ENCODE measurements at places on chromosomes 3 and 15.

GRCh38 chr3:46895761-46896160, 18.2 kb downstream of the PTH1R start:
- DNase-seq, result no peak

DNA sequence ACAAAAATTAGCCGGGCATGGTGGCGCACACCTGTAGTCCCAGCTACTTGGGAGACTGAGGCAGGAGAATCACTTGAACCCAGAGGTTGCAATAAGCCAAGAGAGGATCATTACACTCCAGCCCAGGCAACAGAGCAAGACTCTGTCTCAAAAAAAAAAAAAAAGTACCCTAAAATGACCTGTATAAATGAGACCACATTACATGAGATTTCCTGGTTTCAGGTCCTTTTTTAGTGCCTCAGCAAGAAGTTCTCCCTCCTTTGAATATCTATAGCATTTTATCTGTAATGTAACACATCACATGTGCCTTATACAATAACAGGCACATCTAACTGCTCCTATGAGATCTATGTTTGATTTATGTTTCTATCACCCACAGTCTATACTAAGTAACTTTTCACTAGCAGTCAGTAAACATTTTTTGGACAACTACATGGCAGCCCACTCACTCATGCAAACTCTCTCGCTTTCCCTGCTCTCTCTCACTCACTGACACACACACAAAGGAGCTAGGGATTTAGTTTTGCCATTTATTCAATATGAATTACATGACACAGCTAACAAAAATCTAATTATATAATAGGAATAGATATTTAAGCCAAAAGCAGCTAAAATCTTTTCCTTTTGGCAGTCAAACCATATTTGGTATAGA, 34.1 kb downstream of the ADAM10 start:
- no peak for DNase-seq

DNA sequence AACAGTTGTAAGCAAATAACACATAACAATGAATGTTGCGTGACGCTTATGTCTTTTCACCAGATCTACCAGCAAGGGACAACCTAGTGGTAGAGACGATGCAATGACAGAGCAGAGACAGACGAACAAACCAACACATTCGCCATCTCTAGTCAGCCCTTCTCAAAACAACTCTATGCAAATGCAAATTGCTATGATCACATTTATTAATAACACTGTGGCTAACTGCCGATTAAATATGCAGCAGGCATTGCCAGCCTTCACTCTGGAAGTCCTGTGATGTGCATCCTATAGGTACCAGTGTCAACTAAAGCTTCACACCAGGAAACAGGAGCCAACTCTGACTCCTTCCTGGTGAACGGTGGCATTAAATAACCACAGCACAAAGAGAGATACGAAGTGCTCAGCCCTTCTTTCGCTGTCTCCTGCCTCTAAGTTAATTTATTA, 94.2 kb downstream of the FOXP1 start:
- no peak for DNase-seq

DNA sequence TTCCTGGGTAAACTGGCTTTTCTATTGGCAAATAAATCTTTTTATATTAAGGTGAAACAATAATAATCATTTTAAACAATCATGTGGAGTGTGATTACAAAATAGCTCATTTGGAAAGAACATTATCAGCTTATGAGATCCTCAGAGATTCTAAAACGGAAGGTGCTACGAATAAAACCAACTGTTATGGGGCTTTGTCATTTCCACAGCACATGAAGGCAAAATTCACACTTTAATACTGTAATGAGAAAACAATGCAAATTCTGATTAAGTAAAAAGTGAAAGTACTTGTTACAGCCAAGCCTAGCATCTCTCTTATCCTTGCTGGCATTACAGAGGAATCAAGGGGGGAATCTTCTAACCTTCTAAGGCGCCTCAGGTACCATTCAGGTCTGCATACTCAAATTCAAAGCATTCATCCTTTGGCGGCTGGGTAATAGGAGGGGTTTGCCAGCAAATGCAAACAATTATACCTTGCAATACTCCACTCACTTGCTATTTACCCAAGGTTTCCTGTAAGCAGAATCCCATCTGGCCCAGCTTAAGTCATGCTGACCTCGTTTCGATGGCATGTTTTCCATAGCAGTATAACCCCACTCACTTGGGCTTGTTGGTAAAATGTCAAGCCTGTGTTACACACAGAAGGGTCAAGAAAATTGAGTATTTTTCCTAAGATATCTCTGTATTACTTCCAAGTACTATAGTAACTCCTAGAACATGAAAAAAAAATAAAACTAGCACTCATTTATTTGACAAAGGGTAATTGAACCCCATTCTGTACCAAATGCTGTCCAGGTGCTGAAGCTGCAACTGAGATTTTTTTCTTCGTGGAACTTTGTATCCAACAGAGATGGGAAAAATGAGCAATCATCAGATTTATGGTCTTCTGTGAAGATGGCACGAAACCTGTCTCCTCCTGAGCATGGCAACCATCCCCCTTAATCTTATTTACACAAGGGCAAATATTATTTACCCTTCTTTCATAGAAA, 183.7 kb upstream of the LMCD1 start:
- DNase-seq, result peak; percentile 40

- DNase-seq, result peak; percentile 76
These were observed 9.5 kb upstream of the TRIM69 start for GRCh38 chr15:44726568-44727484.

DNA sequence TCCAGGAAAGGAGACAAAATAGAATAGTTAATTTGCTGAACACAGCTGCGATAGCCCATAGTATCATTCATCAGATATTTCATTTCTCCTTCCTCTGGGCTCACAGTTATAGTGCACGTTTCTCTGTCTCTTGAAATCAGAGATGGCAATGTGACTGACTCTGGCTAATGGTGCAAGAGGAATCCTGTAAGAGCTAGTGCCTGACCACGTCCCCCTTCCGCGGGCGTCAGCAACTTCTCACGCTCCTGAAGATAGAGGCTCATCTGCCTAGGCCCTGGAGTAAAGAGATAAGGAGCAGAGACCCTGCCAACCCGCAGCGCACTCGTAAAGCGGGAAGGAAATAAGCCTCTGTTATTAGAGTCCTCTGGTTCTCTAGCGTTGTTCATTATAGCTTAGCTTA, 391.8 kb downstream of the VPS13C start:
- no peak for DNase-seq

- DNase-seq, result no peak
These were observed 67.4 kb downstream of the CMSS1 start for GRCh38 chr3:99885085-99885484.

- DNase-seq, result no peak
These were observed 31.5 kb upstream of the TFDP2 start for GRCh38 chr3:142180761-142181362.

GRCh38 chr3:128011140-128011539, 41.1 kb upstream of the SEC61A1 start:
- no peak for DNase-seq

DNA sequence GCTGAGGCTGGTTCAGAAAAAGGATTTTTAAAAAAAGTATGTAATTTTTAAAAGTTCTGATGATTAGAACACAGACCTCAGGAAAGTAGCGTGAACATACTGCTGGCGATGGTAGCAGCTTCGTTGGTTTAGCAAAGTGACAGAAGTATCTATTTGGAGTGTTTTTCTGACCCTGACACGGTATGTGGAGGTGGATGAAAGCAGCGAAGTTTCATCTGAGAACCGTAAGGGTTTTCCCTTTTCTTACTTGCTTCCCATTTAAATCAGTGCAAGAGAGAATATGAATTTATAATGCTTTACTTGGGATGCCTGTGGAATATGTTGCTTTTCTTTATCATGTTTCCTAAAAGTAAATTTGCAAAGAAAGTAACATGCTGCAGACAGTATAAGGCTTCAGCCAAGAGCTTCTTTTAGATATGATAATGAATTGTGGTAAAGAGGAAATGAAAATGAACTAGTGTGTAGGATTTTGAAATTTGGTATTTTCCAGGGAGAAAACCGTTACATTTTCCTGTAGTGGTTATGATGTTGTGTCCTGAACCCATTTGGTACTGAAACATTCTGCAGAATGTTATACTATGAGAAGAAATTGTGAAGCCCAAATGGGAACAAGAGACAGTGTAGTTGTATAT, 3.9 kb downstream of the CHST2 start:
- DNase-seq, result no peak

- DNase-seq, result no peak
These were observed 20.5 kb downstream of the IFT122 start for GRCh38 chr3:129460572-129460971.

- DNase-seq, result no peak
These were observed 60.7 kb upstream of the FURIN start for GRCh38 chr15:90807786-90808086.

- DNase-seq, result no peak
These were observed 212.5 kb downstream of the CHST2 start for GRCh38 chr3:143332026-143332425.

DNA sequence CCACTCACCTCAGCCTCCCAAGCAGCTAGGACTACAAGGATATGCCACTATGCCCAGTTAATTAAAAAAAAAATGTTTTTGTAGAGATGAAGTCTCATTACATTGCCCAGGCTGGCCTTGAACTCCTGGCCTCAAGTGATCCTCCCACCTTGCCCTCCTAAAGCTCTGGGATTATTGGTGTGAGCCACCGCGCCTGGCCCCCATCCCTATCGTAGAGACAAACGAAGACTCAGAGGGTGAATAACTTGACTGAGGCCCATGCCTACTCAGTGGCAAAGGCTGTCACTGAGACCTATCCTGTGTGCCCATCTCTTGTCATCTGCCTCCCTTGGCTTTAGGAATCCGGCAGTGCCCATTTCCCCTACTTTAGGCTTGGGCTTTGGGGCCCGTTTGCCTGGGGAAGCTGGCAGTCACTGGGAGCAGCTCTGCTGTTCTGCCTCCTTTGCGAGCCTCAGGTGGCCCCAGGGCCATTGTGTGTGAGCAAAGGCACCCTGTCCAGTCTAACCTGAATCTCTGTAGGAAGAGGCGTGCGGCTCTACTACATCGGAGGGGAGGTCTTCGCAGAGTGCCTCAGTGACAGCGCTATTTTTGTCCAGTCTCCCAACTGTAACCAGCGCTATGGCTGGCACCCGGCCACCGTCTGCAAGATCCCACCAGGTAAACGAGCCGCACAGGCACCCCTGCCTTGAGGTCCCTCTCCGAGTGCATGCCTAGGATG, 70.1 kb downstream of the AAGAB start:
- DNase-seq, result no peak

DNA sequence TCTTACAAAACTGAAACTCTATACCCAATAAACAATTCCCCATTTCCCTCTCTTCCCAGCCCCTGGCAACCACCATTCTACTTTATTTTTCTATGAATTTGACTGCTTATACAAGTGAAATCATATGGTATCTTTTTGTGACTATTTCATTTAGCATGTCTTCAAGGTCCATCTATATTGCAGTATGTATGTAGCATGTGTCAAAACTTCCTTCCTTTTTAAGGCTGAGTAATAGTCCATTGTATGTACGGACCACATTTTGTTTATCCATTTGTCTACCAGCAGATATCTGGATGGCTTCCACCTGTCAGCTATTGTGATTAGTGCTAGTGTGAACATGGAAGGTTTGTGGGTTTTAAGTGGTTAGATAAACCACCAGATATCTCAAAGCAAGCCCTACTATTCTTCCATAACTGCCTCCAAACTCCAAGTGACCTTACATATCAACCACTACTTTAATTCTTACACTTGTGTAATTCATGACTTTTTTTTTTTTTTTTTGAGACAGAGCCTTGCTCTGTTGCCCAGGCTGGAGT, 134.7 kb downstream of the TMCC1 start:
- no peak for DNase-seq

DNA sequence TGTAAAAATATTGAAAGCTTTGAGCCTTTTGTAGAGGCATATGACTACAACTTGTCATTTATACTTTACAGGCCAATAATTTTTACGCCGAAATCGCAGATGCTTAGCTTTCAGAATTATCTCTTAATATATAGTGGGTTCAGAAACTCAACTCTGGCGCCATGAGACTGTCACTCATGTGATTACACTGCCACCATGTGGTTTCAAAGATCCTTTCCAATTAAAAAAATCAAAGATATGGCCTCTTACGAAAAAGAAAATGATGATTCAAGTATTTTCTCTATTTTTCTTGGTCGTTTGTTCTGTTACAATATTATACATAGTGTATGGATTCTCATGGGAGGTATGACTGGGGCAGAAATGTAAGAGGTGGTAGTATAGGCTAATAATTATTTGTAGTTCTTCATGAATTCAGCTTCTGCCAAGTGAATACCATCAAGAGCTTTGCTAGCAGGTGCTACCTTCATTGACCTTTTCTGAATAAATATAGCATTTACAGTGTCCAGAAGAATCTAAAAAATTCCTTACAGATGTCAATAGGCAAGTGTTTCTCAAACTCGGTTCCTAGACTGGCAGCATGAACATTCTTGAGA, 751.7 kb upstream of the GOLIM4 start:
- DNase-seq, result no peak

- no peak for DNase-seq
These were observed 6.5 kb downstream of the DCBLD2 start for GRCh38 chr3:98894791-98895576.

GRCh38 chr3:144265542-144266100, 294.0 kb downstream of the DIPK2A start:
- no peak for DNase-seq

GRCh38 chr15:92023965-92024364, 170.5 kb downstream of the SLCO3A1 start:
- DNase-seq, result no peak

DNA sequence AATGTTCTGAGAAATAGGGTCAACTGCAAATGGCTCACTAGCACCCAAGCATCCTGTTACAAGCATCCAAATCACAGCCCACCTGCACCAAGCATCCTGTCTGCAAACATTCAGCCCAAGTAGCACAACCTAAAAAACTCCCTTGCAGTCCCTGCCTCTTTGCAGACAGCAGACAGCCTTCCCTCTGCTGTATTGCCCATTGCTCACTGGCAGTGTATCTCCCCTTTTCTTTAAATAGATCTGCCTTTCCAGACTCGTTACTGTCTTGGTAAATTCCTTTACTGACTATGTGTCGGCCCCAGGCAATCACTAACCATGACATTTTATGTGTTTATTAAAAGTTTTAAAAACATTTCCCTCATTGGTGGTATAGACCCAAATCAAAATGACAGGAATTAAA, 155.4 kb downstream of the ADAMTSL3 start:
- DNase-seq, result no peak
